ENCODE measurements at places on chromosomes 16 and 17. TPM values are rescaled to one million over a fixed set of nuclear protein-coding genes. Genes with fewer than 3 reads are reported as not detected.

The SLFN14 gene
- not detected for total RNA-seq

The CPHXL2 gene
- total RNA-seq: not detected

The MEIOB gene
- total RNA-seq: 0.94 TPM

The FBXO39 gene
- not detected for total RNA-seq

- no peak for DNase-seq
Measured at GRCh38 chr17:55388842-55389241, 32.8 kb downstream of the MMD start.

DNA sequence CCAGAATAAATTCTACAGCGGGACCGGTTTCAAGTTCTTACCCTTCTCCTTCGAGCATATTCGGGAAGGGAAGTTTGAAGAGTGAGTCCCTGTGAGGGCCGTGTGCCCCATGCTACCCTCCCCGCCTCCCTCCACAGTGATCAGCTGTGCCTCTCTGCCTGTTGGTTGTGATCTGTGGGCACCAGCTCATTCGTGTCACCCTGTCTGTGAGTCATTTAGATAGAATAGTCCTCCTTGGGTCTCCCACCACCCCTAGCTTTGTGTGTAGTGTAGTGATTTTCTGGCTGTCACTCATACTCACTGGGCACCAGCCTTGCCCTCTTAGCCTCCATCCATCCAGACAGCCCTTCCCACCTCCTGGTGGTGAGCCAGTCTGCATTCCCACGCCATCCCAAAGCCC lies 15.0 kb upstream of the NAGLU start:
- no peak for DNase-seq

DNA sequence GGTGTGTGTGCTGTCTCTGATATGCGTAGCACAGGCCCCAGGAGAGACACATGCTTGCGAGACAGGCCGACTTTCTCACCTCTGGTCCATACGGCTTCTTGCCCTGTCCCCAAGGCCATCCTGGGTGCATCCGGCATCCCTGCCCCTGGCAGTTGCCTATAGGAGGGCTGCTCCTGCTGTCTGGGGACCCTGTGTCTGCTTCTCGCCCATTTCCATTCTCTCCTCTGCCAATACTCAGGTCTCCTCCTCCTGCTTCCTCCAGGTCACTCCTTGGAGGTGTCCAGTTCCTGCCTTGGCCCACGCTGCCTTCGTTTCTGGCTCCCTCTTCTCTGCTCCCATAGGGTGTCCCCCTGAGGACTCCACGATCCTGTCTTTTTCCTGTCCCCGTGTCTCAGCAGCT lies 89.0 kb downstream of the DNAH17 start:
- no peak for DNase-seq

- DNase-seq: peak; percentile 86
Measured at GRCh38 chr17:38349097-38349730, 2.4 kb upstream of the SOCS7 start.

- DNase-seq: no peak
Measured at GRCh38 chr17:46884552-46884951, 33.2 kb downstream of the WNT9B start.

GRCh38 chr17:62778990-62779681 lies 29.0 kb downstream of the MARCHF10 start:
- no peak for DNase-seq

GRCh38 chr17:80110927-80111701 lies 9.7 kb downstream of the GAA start:
- DNase-seq: no peak

Measured in activated T-cell treated with anti-CD3 and anti-CD28 coated beads, Interleukin-2, amount 50 U/mL, for 72 hours (primary cell).